Esophagus squamous epithelium (tissue), 5 donors: ENCODE measurements at places on chromosomes 7 and 10.
A peak's percentile ranks its signal among the peaks of the same experiment; 100 is the strongest.

DNA sequence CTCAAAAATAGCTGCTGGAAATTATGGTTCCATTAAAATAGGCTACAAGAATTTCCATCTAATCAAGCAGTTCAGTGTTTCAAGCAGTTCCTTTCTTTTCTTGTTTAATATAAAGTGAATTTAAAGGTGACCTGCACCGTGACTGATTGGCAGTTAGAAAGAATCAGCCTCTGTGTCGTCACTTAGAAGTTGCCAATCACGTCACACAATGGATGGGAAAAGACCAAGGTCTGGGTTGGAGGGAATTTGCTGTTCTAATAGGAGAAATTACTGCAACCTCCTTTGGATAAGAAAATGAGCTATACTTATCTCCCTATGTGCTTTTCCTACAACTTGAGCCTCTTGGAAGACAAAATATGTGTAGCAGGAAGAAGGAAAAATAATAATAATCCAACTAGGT lies 219.4 kb upstream of the KMT2E start:
- no peak for DNase-seq

DNA sequence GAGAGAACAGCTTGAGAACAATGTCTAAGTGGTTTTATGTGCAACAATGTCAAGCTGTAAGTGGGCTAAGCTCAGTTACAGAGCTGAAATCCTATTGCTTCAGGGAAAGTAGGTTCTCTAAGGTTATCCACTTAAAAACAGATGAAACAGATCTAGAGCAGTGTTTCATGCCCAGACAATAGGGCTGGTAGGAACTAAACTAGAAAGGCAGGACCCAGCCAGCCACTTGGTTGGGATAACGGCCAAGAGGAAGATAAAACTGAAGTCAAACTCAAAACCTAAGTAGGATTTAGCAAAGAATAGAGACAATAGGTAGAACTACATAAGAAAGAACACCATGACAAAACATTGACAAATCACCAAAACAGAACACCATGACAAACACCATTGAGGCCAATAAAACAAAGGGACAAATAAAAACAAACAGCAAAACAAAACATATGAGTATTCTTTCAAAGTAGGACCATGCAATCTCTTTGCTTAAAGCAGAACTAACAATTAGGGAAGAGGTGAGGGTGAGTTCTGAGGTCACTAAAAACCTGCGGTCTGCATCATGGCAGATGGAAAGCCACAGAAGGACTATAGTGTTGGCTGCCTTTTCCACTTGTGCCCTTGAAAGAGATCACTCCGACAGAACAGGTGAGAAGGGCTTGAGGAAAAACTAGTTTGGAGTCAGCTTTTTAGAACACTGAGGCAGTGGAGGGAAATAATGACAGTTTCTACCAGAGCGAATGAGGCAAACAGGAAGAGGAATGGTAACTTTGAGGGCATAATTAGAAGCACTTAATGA lies 81.0 kb downstream of the HGF start:
- DNase-seq = no peak

- no peak for DNase-seq
Measured at GRCh38 chr10:13328126-13328525, 20.0 kb downstream of the SEPHS1 start.

GRCh38 chr10:30762620-30763019 lies 133.1 kb upstream of the LYZL2 start:
- DNase-seq = no peak

- no peak for DNase-seq
Measured at GRCh38 chr7:69929622-69930021, 331.3 kb downstream of the AUTS2 start.

- DNase-seq = no peak
Measured at GRCh38 chr7:26305090-26305868, 13.6 kb downstream of the SNX10 start.

DNA sequence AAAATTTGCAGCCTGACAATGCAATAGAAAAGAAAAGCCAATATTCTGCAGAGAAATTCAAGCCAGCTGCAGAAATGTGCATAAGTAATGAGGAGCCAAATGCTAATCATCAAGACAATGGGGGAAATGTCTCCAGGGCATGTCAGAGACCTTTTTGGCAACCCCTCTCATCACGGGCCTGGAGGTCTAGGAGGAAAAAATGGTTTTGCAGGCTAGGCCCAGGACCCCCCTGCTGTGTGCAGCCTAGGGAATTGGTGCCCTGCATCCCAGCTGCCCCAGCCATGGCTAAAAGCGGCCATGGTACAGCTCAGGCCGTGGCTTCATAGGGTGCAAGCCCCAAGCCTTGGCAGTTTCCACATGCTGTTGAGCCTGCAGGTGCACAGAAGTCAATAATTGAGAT lies 72.5 kb upstream of the NME8 start:
- DNase-seq = no peak

GRCh38 chr10:113153493-113154102 lies 203.6 kb downstream of the TCF7L2 start:
- DNase-seq = no peak

DNA sequence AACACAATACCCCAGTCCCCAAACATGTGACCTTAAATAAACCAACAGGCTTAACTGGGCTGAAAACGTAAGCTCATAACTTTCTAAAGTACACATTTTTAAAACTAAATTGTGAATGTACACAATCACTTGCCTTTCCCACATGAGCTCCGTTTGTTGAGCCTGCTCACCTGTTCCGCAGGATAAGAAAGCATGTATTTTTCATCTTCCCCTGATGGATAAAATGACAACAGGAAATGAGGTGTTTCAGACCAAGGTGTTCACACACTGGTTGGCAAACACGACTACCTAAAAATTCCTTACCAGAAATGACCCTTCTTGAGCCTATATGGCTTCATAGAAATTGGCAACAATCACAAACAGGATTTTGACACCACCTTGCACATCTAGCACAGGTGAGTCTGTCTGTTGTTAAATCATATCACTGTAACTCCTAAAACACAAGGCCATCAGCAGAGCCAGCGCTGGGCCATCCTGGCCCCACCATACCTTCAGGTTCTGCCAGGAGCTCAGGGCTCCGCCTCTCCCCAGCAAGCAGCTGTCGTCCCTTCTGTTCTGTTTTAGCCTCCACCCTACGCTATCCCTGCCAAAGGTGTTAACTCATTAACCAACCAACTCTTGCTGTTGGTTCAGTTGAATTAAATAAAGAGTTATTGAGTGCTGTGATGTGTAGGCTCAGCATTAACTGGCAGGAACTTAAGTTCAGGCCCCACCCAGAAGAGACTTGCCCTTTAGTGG lies 73.6 kb upstream of the RNF32 start:
- DNase-seq = no peak

DNA sequence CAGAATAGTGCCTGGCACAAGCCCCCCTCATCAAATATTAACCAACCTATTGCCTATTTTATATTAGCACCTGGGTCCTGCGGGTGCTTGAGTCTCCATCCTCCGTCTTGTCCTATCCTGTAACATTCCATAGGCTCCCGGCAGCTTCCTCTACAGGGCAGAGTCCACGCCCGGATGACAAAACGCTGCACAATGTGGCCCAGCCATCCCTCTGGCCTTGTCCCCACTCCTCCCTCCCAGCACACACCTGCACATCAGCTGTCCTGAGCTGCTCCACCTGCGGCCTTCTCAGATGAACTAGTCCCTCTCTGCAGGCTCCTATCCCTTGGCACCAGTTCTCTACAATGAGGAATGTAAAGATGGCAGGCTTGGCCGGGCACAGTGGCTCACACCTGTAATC lies 153.5 kb upstream of the PDE1C start:
- DNase-seq = no peak

DNA sequence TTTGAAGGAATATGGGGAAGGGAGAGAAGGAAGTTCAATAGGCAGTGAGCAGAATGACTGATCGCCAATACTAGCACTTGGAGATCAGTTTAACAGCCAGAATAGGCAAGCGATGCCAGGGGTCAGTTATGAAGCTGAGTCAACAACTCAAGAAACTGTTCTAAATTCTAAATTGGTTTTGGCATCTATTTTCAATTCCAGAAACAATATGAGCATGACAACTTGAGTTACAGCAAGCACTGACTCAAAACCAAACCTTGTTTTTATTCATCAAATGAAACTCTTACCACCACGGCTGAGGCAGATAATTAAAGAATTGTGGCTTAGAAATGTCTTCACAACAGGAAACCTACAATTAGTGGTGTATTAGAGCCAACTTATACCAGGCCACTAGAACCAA lies 180.5 kb upstream of the ASAH2 start:
- no peak for DNase-seq

GRCh38 chr10:86451604-86451960 lies 70.0 kb downstream of the WAPL start:
- no peak for DNase-seq

GRCh38 chr7:2100278-2101208 lies 132.2 kb downstream of the MAD1L1 start:
- no peak for DNase-seq

GRCh38 chr7:27640884-27641574 lies 21.7 kb downstream of the HIBADH start:
- no peak for DNase-seq

- no peak for DNase-seq
Measured at GRCh38 chr10:120186506-120186905, 270.5 kb upstream of the PLPP4 start.

DNA sequence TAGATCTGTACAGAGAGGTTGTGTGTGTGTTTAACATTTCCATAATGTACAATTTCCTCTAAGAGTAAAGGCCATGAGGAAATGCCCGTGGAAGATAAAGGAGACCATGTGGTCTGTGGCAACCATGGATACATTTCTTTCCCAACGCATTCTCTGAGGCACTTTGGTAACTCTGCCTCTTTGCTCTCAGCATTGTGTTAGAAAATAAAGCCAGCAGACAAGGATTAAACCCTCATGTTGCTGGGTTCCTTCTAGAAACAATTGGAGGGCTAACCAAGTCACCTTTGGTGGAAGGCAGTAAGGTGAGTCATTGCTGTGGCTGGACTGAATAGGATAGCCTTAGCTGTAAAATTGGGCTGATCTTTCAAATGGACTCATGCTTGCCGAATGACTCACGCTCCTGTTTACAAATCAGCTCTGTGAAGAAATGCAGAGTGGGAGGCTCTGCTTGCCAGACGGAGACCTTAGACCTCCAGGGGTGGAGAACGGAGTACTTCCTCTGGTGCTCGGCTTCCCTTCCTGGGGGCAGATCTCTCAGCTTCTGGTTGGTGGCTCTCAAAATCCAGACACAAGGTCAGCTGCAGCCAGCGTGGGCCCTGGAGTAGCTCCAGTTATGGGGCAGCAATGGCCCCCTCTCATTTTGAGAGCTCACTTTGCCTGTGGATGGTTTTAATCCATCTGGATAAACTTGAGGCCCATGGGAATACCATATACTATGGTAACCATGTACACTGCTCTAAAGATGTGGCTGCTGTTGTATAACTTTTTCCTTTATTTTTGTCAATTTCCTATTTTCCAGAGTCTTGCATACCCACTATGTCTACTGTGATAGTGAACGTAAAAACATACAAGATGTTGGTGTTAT lies 137.3 kb downstream of the TCF7L2 start:
- no peak for DNase-seq

DNA sequence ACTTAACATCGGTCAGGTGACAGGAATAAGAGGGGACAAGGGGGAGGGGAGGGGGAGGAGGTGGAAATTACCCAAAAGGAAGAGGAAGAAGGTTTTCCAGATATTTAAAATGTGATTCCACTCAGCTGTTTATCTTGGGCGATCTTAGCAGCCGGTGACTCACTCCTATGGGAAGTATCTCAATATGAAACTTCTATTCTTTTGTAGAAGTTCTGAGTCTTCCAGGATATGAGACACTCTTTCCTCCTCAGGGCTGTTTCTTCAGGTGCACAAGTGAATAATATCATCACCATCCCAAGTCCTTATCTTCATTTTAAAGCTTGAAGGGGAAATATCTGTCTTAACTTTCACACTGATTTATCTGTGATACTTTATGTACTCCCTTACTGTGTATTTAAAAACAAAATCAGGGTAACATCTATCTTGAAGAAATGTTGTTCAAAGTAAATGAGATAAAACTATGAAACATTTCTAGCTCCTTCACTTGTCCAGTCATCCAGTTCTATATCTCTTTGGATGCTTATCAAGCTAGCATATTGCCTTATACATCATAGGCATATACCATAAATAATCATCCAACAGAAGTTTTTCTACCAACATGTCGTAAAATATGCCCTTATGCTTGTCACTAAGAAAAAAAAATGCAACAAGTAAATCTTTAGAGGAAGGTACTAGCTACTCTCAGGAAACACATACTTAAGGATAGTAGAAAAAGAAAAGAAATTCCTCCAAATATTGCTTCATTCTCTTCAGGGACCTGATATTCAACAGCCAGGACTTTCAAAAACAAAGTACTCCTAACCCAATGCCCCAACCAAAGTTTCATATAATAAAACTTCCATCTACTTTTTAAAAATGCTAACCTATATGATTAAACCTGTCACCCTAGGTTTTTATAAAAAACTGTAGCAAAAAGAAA lies 13.7 kb downstream of the DOCK4 start:
- DNase-seq = no peak

DNA sequence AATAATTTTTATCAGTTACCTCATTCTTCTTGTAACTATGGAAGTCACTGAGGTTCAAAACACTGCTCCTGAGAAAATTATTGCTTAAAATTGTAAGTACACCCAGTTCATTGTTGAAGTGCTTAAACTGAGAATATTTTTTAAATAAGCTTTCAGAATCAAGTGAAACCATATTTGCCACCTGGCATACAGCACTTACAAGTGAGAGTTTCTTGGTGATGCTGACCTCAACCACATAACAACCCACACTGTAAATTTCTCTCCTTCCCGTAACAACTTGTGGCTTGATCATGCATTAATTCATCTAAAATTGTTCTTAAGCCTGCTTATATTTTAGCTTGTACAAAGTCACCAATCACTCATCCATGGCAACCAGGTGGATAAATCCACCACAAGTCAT lies 34.0 kb downstream of the IMMP2L start:
- DNase-seq = no peak

DNA sequence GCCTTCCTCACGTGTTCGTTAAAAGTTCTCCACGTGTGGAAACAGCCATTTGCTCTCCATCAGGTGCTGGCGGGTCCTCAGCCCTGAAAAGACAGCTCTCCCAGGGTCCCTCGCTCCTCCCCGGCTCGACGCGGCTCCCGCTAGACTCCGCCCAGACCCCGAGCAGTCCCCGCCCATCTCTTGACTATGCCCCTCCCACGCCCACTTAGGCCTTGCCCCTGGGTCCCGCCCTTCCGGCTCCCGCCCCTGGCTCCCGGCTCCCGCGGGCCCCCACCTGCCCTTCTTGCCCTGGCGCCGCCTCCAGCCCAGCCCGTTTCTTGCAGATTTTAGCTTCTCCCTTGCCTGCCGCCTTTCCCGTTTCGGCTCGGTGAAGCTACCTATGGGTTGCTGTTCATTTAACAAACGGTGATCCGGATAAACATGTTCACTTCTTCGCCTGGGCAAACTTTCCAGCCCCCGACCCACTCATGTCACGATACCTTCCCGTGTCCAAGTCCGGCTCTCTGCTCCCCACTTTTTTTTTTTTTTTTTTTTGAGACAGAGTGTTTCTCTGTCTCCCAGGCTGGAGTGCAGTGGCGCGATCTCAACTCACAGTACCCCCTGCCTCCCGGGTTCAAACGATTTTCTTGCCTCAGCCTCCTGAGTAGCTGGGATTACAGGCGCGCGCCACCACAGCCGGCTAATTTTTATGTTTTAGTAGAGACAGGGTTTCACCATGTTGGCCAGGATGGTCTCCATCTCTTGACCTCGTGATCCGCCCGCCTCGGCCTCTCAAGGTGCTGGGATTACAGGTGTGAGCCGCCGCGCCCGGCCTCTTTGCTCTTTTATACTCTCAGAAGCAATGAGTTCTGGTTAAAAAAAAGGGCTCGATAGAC lies 830 bp upstream of the ZNF438 start:
- peak; percentile 82 for DNase-seq
